ENCODE measurements at places on chromosomes 6 and 20. TPM values are rescaled to one million over a fixed set of nuclear protein-coding genes. Genes with fewer than 3 reads are reported as not detected.
A peak's percentile ranks its signal among the peaks of the same experiment; 100 is the strongest.

DNA sequence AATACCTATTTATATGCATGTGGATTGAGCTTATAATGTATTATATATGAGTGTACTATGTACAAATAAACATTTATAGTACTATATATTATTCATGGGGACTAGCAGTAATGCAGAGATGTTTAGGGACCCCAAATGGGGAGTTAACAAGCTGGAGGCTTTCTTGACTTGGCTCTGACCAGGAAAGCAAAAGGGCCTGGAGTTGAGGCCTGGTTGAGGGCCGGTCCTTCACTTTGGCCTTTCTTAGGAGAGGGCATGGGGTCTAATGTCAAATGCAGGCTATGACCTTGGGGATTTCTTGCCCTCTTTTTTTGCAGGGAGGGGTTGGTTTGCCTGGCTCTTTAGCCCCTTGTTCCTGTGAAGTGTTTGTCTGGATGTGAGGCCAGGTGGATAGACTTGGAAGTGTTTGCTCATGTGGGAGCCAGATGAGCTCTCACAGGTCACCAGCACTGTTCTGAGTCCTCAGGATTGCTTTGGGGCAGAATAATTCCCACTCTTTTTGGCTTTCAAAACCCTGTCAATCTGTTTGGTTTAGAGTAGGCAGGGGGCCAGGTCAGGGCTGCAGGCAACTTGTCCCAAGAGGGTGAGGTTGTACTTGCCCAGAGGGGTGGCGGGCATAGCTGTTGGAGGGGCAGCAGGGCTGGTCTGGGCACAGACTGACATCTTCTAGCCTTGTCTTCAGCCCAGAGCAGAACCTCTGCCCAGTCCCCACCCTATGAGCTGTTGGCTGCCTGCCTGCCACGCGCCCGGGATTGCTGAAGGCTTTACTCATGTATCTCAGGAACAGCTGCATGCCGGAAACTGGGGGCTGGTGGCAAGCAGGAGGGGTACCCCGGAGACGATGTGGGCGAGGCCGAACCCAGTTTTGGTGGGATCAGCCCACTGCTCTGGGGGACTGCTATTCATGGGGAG is 14.6 kb downstream of the TJAP1 start:
- DNase-seq: peak; percentile 90

- DNase-seq: no peak
Measured at GRCh38 chr6:119226089-119226488, 123.5 kb downstream of the MAN1A1 start.

- DNase-seq: peak; percentile 33
Measured at GRCh38 chr6:53630533-53631226, 34.9 kb downstream of the KLHL31 start.

GRCh38 chr6:141829566-141830360 is 303.0 kb upstream of the GJE1 start:
- no peak for DNase-seq

- DNase-seq: no peak
Measured at GRCh38 chr6:40832691-40833090, 206.3 kb downstream of the UNC5CL start.

DNA sequence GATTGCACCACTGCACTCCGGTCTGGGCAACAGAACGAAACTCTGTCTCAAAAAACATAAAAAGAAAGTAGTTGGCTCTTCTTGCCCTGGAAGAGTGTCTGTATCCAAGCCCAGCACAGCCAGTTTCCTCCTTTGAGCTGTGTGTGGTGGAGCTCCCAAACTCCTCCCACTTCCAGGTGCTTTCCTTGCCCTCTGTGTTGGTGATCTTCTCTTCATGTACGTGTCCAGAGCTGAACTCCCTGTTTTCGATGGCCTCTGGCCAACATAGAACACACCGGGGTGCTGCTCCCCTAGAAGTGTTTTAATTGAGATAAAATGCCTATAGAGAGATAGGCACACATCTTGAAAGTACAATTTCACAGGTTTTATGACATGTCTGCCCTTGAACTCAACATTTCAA is 16.7 kb upstream of the SGK2 start:
- no peak for DNase-seq

GRCh38 chr6:100775667-100776066 is 105.5 kb downstream of the ASCC3 start:
- no peak for DNase-seq

GRCh38 chr20:2108987-2109386 is 7.4 kb downstream of the STK35 start:
- DNase-seq: no peak

DNA sequence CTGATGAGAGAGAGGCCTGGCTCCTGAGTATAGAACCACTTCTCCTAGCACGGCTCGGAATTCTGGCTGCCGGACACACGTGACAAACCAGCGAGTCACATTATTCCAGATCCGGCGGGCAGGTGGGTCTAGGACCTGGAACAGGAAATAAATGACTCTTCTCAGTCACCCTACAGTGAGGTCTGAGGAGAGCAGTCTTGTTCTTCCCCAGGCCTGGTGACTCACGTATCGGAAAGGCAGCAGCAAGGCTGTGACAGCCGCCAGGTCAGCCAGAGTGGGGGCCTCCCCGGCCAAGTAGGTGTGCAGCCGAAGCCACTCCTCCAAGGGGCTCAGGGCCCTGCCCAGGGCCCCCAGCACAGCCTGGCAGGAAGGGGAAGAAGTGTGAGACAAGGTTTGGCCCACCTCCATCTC is 2.8 kb downstream of the VARS1 start:
- DNase-seq: no peak

GRCh38 chr6:116371120-116371917 is 572 bp downstream of the DSE start:
- DNase-seq: peak; percentile 81

- DNase-seq: no peak
Measured at GRCh38 chr6:90354961-90355360, 58.3 kb upstream of the BACH2 start.

CUL7 gene
- 9.6 TPM for total RNA-seq

DNA sequence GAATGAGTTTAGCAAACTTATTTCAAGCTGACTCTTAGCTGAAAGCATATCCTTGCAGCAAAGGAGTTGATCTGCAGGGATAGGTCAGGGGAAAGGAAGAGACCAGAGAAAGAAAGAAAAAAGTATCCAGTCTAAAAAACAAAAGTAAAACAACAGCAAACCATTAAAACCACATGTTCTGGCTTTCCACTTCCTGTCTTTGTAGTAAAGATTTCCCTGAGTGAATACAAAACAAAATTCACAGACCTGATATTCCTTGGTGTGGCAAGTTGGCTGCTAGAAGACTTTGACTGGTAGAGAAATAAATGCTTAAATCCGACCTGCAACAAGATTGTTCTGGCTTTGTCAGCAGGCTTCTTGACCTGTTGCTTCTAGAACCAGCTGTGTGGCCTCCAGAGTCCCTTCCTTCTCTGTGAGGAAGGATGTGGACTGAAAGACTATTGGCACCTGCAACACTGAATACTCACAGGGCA is 23.4 kb upstream of the MCM3 start:
- no peak for DNase-seq

- peak; percentile 71 for DNase-seq
Measured at GRCh38 chr6:43723737-43724295, 36.2 kb upstream of the MRPS18A start.

DCDC2 gene
- not detected for total RNA-seq

OVOL2 gene
- not detected for total RNA-seq

HLA-DOA gene
- total RNA-seq: 1.8 TPM

- peak; percentile 12 for DNase-seq
Measured at GRCh38 chr20:62736026-62736406, 27.4 kb downstream of the NTSR1 start.
